ENCODE measurements at places on chromosomes 2 and 18.

GRCh38 chr2:66498289-66498975, 63.5 kb downstream of the MEIS1 start:
- no peak for DNase-seq

DNA sequence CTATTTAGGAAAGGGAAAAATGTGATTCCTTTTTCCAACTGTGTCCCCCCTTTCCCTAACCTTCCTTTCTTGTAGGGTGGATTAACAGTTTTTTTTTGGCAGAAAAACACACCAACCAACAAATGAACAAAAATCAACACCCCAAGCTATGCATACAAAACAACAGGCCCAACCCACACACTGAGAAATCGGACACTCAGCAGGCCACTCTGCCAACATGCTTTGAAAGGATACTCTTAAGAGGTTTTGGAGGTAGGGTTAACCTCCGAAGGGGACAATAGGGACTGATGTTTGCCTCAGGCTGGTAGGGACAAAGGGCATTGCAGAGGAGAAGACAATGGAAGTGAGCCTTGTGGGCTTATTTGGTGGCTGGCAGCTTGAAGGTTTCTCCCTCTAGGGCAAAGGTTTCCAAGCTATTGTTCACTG, 33.1 kb upstream of the POLE4 start:
- DNase-seq: no peak

- DNase-seq: no peak
Measured at GRCh38 chr18:7658701-7659100, 91.6 kb downstream of the PTPRM start.

GRCh38 chr2:66236067-66236685, 198.7 kb upstream of the MEIS1 start:
- no peak for DNase-seq

- DNase-seq: no peak
Measured at GRCh38 chr2:218146056-218146455, 20.2 kb downstream of the CXCR2 start.

DNA sequence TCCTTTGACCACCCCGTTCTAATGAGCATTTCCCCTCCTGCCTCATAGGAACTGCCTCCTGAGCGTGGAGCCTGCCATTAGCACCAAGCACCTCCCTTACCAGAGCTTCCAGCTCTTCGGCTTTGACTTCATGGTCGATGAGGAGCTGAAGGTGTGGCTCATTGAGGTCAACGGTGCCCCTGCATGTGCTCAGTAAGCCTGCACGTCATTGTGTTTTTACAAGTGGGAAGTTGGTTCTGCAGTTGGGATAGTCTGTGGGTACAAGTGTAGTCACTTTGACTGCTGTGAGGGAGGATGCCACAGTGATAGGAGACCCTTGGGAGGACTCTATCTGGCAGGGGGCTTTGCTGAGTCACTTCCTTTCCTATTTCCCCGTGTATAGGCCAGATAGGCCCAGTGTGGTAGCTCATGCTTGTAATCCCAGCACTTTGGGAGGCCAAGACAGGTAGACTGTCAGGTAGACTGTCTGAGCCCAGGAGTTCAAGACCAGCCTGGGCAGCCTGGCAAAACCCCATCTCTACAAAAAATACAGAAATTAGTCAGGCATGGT, 22.0 kb upstream of the POLR1B start:
- DNase-seq: no peak

- DNase-seq: no peak
Measured at GRCh38 chr2:214671319-214671885, 138.1 kb downstream of the BARD1 start.

- DNase-seq: no peak
Measured at GRCh38 chr18:52334896-52335295, 5.1 kb upstream of the DCC start.

- no peak for DNase-seq
Measured at GRCh38 chr2:135182190-135182589, 130.1 kb downstream of the RAB3GAP1 start.

- no peak for DNase-seq
Measured at GRCh38 chr18:6374340-6374739, 40.4 kb downstream of the L3MBTL4 start.

Measured in inflammatory macrophage treated with lipopolysaccharide for 1 hour (primary cell).